Type B pancreatic cell (in vitro differentiated cells): ENCODE measurements at places on chromosomes 11 and 22. TPM values are rescaled to one million over a fixed set of nuclear protein-coding genes. Genes with fewer than 3 reads are reported as not detected.

DNA sequence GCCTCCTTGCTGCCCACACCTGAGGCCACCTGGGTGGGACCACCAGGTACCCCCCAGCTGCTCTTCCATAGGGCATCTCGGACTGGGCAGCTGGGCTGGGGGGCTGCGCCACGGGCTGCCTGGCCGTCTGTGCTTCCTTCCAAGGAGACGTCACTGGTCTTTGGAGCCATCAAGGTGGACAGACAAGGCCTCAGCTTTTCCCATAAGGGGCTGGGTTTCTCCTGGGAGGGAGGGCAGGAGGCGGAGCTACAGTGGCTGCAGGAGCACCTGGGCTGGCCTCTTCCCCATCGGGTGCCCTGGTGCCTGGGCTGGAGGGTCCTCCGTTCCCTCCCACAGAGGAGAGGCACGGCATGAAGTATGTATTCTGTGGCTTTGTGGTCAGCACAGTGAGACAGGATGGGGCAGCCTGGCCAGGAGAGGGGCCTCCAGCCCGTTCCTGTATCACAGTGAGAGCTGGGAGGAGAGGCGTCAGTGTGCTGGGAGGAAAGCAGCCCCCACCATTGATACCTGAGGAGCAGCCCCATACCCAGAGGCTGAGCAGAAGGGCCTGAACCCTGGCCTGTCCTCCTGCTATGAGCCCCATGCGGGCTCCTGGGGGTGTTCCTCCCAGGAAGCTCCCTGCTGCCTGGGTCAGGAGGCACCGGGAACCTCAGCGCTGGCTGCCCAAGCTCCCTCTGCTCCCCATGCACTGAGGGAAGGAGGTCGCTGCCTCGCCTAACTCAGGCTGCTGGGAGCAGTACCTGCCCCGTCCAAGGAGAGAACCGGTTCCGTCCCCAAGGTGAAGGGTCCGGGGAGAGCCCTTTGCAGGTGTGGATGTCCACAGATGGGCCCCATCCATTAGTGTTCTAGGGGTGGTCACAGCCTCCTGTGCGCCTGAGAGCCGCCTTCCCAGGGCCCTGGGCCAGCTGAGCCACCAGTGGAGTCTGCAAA is 1075.0 kb downstream of the BRD1 start:
- DNase-seq, result no peak
- no peaks in the 10 kb centered on the region for H3K4me1 ChIP-seq
- H3K27me3 ChIP-seq, result peaks cover 10% of the 10 kb centered on the region

GRCh38 chr11:75154646-75155569 is 4.0 kb downstream of the SLCO2B1 start:
- peak overlapping the region; percentile 46 for H3K4me3 ChIP-seq
- H3K4me1 ChIP-seq, result peaks cover 3% of the 10 kb centered on the region
- H3K36me3 ChIP-seq, result no peaks in the 10 kb centered on the region
- no peaks in the 10 kb centered on the region for H3K27me3 ChIP-seq

- no peaks in the 10 kb centered on the region for H3K4me1 ChIP-seq
- peaks cover 55% of the 10 kb centered on the region for H3K36me3 ChIP-seq
- no peaks in the 10 kb centered on the region for H3K27me3 ChIP-seq
- DNase-seq, result no peak
Measured at GRCh38 chr11:129102756-129103155, 89.4 kb downstream of the ARHGAP32 start.

DNA sequence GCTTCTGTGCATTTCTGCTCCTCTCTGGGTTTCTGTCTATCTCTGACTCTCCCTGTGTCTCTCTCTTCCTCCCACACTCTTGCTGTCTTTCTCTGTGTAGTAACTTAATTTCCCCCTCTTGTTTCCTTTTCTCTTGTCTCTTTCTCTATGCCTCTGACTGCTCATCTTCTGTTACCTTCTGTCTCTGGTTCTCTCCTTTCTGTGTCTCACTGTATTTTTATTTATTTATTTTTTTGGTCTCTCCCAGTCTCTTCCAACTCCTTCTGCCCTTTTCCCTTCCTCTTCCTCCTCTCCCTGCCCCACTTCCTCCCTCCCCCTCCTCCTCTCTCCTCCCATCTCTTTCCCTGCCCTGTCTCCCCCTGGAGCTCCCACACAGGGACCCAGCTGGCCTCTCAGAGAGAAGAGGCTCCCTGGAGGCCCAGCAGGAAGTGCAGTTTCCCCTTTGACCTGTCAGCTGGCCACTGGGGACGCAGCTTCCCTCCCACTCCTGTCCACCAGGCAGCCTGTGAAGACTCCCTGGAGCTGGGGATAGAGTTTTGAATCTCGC is 38.3 kb upstream of the MYH9 start:
- no peaks in the 10 kb centered on the region for H3K27me3 ChIP-seq
- no peaks in the 10 kb centered on the region for H3K4me1 ChIP-seq
- no peaks in the 10 kb centered on the region for H3K36me3 ChIP-seq
- H3K4me3 ChIP-seq, result no peak overlapping the region
- no peak for DNase-seq

- H3K27me3 ChIP-seq, result no peaks in the 10 kb centered on the region
- peaks cover 42% of the 10 kb centered on the region for H3K4me1 ChIP-seq
- DNase-seq, result no peak
Measured at GRCh38 chr11:43921561-43922294, 20.7 kb upstream of the C11orf96 start.

DNA sequence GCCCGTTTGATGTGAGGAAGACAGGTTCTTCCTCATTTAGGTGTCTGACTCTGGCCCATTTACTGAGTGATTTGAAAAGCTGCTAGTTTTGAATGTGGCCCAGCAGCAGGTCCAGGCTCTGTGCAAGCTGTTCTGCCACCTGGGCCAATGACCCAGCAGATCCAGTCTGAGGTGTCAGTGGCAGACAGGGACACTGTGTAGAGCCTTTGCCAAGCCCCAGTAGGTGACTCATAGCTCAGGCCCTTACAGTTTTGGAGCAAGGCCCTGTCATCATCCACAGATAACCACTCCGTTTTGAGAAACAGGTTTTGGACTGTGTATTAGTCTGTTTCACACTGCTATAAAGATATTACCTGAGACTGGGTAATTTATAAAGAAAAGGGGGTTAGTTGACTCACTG is 23.9 kb downstream of the TSPAN32 start:
- H3K4me3 ChIP-seq, result no peak overlapping the region
- H3K27ac ChIP-seq, result peak overlapping the region; percentile 70
- H3K4me1 ChIP-seq, result no peaks in the 10 kb centered on the region
- H3K27me3 ChIP-seq, result peaks cover 10% of the 10 kb centered on the region
- DNase-seq, result peak; percentile 25
- no peaks in the 10 kb centered on the region for H3K36me3 ChIP-seq

GRCh38 chr11:6780829-6781228 is 2.0 kb upstream of the OR2AG1 start:
- H3K36me3 ChIP-seq, result no peaks in the 10 kb centered on the region
- H3K4me3 ChIP-seq, result no peak overlapping the region
- no peak for DNase-seq
- no peaks in the 10 kb centered on the region for H3K4me1 ChIP-seq
- H3K27me3 ChIP-seq, result no peaks in the 10 kb centered on the region

DNA sequence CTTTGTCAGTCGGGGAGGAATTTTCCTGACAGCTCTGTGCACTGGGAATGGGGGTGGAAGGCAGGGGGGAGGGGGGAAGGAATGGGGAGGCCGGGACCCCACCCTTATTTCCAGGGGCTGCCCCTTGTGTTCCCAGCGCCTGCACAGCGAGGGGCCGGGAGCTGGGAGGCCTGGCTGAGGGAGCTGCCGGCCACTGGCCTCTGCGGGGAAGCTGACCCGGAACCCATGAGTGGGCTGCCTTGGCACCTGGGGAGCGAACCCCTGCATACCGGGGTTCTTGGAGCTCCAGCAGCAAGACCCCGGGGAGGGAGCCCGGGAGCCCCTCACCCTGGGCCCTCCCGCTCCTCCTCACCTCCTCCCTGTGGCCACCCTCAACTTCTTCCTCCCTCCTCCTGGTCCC is 3.5 kb downstream of the H19 start:
- no peaks in the 10 kb centered on the region for H3K36me3 ChIP-seq
- H3K4me1 ChIP-seq, result no peaks in the 10 kb centered on the region
- H3K27ac ChIP-seq, result no peak overlapping the region
- DNase-seq, result no peak
- no peak overlapping the region for H3K4me3 ChIP-seq

DNA sequence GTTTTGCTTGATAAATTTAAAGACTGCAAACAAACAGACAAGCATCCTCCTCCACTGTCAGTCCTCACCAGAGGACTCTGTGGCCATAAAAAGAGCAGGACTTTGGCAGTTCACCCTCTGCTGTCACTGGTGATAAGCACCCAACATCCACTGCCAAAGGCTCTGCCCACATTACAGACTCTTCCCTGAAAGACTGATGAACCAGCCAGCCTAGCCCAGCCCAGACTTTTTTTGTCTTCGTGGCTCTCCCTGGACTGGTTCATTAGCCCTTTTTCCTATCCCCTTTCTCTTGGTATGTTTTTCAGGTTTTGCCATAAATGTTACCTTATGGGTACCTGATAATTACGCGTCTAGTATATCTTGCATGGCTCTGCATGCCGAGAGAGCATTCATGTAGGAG is 15.1 kb downstream of the ST14 start:
- peaks cover 5% of the 10 kb centered on the region for H3K36me3 ChIP-seq
- no peak for DNase-seq
- no peak overlapping the region for H3K4me3 ChIP-seq
- peak overlapping the region; percentile 11 for H3K27ac ChIP-seq

GRCh38 chr11:43419460-43419859 is 60.7 kb downstream of the TTC17 start:
- H3K4me1 ChIP-seq, result no peaks in the 10 kb centered on the region
- DNase-seq, result no peak
- H3K36me3 ChIP-seq, result peaks cover 9% of the 10 kb centered on the region
- H3K4me3 ChIP-seq, result no peak overlapping the region
- H3K27me3 ChIP-seq, result no peaks in the 10 kb centered on the region

DNA sequence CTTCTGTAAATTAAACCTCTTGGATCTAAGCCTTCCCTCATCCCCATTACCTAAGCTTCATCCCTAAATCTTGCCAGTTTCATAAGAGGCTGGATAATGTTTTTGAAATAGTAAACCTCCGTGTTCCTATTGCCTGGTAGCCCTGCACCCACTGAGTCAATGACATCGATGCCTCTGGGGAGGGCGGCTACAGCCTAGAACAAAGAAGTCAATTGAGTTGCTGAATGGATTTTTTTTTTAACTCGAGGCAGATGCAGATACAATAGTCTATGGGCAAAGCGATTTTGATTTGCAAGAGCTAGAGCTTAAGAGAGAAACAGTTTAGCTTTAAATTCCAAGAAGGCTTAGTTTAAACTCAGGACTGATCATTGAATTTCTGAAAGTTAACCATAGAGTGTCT is 121.3 kb downstream of the NECTIN1 start:
- peaks cover 10% of the 10 kb centered on the region for H3K4me1 ChIP-seq
- no peak for DNase-seq

DNA sequence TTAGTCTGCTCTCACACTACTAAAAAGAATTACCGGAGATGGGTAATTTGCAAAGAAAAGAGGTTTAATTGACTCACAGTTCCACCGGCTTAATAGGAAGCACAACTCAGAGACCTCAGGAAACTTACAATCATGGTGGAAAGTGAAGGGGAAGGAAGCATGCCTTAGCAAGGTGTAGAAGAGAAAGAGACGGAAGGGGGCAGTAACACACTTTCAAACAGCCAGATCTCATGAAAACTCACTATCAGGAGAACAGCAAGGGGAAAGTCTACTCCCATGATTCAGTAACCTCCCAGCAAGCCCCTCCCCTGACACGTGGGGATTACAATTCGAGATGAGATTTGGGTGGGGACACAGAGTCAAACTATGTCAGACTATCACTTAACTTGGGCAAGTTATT is 236.6 kb upstream of the ANO3 start:
- H3K4me1 ChIP-seq, result no peaks in the 10 kb centered on the region
- no peak overlapping the region for H3K27ac ChIP-seq
- no peaks in the 10 kb centered on the region for H3K36me3 ChIP-seq
- H3K4me3 ChIP-seq, result no peak overlapping the region
- no peak for DNase-seq

GRCh38 chr22:50303848-50304527 is 3.5 kb downstream of the PLXNB2 start:
- H3K27me3 ChIP-seq, result no peaks in the 10 kb centered on the region
- H3K27ac ChIP-seq, result peak overlapping the region; percentile 98
- peak overlapping the region; percentile 87 for H3K4me3 ChIP-seq
- peaks cover 24% of the 10 kb centered on the region for H3K4me1 ChIP-seq

DNA sequence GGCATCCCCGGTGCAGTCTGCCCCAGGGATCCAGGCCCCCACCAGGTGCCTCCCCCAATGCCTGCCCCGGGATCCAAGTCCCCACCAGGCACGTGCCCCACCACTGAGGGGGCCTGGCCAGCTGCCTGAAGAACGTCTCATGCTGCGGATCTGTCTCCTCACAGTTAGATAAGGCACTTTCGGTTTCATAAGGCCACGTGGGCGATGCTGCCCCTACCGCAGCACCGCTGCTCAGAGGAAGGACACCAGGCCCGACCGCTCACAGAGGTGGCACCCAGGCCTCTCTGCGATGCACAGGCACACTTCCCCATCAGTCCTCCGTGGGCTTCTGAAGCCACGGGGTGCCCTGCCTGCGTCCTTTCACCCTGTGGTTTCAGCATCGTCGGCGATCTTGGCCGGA is 68.1 kb upstream of the BID start:
- no peaks in the 10 kb centered on the region for H3K27me3 ChIP-seq
- DNase-seq, result no peak
- peaks cover 4% of the 10 kb centered on the region for H3K36me3 ChIP-seq
- no peak overlapping the region for H3K27ac ChIP-seq
- H3K4me1 ChIP-seq, result peaks cover 5% of the 10 kb centered on the region
- no peak overlapping the region for H3K4me3 ChIP-seq

GRCh38 chr11:117819096-117820040 is 5.2 kb downstream of the FXYD2 start:
- peak overlapping the region; percentile 70 for H3K27ac ChIP-seq
- H3K4me1 ChIP-seq, result peaks cover 43% of the 10 kb centered on the region
- DNase-seq, result no peak
- H3K4me3 ChIP-seq, result no peak overlapping the region
- peaks cover 3% of the 10 kb centered on the region for H3K27me3 ChIP-seq

DNA sequence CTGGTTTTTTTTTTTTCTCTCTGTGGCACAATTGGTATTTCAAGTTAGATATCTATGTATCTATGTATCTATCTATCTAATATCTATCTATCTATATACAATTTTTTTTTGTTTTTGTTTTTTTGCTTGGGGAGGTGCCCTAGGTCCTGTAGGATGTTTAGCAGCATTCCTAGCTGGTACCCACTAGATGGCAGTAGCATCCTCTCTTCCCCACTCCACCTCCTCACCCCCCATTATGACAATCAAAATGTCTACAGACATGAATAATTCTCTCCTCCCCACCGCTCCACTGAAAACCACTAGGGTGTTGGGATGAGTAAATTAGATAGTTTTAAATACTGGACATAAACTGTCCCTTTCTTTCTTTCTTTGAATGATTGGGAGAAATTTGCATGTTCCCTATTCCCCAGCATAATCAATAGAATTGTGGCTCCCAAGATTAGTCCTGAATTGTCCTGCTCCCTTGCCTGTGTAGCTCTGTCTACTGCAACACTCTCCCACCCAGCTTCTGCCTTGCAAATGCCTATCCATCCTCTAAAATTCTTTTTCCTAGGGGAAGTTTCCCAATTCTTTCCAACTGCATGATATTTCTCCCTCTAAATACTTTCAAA is 1152.4 kb downstream of the LRRC4C start:
- H3K36me3 ChIP-seq, result no peaks in the 10 kb centered on the region
- no peaks in the 10 kb centered on the region for H3K27me3 ChIP-seq
- no peak overlapping the region for H3K27ac ChIP-seq
- no peak overlapping the region for H3K4me3 ChIP-seq
- H3K4me1 ChIP-seq, result no peaks in the 10 kb centered on the region

- no peak within 1 kb of the TSS for H3K27ac ChIP-seq
- peaks cover 3% of the 10 kb centered on the region for H3K27me3 ChIP-seq
- H3K36me3 ChIP-seq, result no peaks in the 10 kb centered on the region
- peaks cover 4% of the 10 kb centered on the region for H3K4me1 ChIP-seq
Measured at GRCh38 chr22:37244114-37244921, at the start of gene RAC2. RAC2 (minus strand) TSS chr22:37244269; CDS start chr22:37244148, 121 bp downstream.

CARNS1 gene
- 0.31 and 1.5 TPM in 2 replicates for total RNA-seq

P2RY2 gene
- 12.1 and 25.3 TPM in 2 replicates for total RNA-seq

FIBIN gene
- 0.43 and 0.65 TPM in 2 replicates for total RNA-seq

ZNF280B gene
- total RNA-seq, result 1.1 and 5.0 TPM in 2 replicates
